ENCODE measurements at places on chromosomes 7 and 10.

- DNase-seq: no peak
Observed at GRCh38 chr7:37483627-37484026, 35.0 kb upstream of the ELMO1 start.

DNA sequence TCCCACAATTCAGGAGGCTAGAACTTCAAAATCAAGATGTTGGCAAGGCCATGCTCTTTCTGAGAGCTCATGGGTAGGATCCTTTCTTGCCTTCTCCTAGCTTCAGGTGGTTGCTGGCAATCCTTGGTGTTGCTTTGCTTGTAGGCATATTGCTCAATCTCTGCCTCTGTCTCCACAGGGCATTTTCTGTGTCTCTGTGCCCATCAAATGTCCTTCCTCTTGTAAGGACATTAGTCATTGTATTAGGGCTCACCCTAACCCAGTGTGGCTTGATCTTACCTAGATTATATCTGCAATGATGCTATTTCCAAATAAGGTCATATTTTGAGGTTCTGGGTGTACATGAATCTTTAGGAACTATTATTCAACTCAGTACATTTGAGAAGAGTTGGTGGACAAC is 20.1 kb downstream of the BET1 start:
- DNase-seq: no peak

DNA sequence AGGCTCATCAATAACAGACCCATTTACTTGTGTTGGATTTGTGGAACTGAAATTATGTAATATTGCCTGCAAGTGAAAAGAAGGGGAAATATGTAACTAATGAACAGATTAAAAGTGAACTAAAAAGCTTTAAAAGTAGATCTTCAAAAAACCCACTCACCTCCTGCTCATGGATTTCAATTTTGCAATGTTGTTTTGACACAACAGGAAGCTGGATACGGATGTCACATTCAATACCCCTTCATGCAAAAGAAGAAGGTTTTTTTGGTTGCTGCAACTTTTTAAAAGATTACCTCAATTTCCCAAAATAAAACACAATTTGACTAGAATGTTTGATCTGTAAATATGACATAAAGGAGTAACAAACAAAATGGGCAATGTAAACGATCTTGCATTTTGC is 3.3 kb downstream of the MKI67 start:
- DNase-seq: no peak

- peak; percentile 9 for DNase-seq
Observed at GRCh38 chr10:19629567-19629966, 186.7 kb upstream of the PLXDC2 start.

- no peak for DNase-seq
Observed at GRCh38 chr7:134446923-134447322, 12.0 kb downstream of the AKR1B1 start.

DNA sequence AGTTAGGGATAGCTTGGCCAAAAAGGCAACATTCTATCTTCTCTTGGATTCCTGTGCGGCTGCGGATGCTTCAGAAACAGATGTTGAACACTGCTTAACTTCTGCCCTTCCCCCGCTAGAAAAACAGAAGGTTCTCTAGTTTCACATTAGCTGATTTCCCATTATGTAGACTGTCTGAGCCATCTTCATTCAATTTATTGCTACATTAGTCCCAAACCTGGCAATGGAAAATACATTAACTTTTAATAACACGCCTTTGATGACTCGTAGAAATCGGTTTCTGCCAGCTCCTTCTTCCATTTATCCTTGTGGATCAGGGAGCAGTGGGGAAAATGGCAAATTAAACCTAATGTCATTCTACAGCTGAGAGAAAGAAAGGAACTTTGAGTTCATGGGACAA is 119.9 kb downstream of the SLC16A9 start:
- no peak for DNase-seq

DNA sequence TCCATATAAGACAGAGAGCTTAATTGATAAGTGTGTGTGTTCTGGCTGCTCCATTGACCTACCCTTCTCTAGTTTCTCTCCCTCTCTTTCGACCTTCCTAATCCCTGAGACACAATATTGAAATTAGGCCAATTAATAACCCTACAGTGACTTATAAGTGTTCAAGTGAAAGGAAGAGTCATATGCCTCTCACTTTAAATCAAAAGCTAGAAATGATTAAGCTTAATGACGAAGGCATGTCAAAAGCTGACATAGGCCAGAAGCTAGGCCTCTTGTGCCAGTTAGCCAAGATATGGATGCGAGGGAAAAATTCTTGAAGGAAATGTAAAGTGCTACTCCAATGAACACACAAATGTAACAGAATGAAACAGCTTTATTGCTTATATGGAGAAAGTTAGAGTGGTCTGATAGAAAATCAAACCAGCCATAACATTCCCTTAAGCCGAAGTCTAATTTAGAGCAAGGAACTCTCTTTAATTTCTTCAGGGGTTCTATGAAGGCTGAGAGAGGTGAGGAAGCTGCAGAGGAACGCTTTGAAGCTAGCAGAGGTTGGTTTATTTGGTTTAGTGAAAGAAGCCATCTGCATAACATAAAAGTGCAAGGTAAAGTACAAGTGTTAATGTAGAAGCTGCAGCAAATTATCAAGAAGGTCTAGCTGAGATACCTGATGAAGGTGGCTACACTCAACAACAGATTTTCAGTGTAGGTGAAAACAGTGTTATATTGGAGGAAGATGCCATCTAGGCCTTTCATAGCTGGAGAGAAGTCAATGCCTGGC is 53.8 kb downstream of the ST7 start:
- no peak for DNase-seq

- DNase-seq: no peak
Observed at GRCh38 chr7:97733276-97734161, 1.6 kb downstream of the TAC1 start.

DNA sequence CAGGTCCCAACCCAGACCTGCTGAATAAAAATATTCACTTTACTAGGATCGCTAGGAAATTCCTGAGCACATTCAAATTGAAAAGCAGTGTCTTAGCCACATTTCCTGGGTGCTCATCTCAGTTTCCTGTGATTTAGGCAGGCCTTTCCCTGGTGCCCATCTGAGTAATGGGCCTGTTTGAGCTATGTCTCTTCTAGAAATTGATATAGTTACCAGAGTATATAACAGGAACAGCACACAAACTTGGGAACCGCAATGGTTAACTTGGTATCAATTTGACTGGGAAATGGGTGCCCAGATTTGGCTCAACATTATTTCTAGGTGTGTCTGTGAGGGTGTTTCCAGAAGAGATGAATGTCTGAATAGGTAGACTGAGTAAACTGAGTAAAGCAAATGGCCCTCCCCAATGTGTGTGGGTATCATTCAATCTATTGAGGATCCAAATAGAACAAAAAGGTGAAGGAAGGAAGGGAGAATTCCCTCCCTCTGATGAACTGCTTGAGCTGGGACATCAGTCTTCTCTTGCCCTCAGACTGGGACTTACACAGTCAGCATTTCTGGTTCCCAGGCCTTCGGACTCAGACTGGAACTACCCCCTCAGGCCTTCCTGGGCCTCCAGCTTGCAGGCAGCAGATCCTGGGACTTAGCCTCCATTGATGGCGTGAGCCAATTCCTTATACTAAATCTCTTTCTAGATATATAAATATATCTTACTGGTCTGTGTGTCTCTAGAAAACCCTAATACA is 99.1 kb downstream of the CCDC71L start:
- no peak for DNase-seq

DNA sequence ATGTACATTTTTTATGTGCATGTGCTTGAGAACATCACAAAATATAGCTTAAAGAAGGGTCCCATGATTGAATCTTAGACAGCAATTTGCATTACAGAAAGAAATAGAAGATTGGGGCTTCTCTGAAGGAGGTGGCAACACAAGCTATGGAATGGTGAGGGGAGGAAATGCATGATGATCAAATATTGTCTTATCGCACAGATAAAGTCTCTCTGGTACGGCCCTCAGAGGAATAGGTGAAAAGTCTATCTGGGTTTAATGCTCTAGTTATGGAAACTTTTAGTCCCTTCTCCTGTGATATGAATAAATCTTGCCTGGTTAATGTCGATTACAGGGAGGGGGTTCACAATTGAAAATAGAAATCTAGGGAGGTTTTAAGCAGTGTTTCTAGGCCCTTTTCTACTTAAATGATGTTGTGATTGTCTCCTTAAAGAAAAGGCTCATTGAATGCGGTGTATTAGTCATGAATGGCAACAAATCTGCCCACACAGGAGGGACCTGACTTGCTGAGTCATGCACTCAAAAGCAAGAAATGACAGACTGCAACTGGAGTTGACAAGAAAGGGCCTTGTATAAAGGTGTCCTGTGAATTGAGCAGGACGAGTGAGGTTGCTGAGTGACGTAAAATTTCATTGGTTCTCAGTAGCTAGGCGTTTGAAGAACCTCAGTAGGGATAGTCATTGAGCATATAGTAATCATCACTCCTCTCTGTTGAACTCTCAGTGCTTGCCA is 133.4 kb upstream of the CSTF2T start:
- DNase-seq: peak; percentile 94

DNA sequence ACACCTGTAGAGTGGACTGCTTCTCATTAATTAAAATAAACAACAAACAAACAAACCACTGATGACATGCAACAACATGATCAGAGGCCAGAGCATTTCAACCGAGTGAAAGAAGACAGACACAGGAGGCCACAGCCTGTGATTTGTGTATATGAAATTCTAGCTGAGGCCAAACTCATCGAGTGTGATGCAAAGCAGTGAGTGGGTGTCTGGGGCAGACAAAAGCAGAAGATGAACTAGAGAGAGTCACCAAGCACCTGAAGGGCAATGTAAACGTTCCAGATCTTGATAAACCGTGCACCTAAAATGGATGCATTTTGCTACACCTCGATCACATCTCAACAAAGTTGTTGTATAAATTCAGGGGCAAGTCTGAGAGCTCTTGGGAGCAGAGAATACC is 108.4 kb downstream of the KLF6 start:
- no peak for DNase-seq

- no peak for DNase-seq
Observed at GRCh38 chr7:30682212-30683083, at the start of gene CRHR2. Gene CRHR2, minus strand, starts transcription at chr7:30682456. Its CDS starts 176 bp downstream, at chr7:30682280.

DNA sequence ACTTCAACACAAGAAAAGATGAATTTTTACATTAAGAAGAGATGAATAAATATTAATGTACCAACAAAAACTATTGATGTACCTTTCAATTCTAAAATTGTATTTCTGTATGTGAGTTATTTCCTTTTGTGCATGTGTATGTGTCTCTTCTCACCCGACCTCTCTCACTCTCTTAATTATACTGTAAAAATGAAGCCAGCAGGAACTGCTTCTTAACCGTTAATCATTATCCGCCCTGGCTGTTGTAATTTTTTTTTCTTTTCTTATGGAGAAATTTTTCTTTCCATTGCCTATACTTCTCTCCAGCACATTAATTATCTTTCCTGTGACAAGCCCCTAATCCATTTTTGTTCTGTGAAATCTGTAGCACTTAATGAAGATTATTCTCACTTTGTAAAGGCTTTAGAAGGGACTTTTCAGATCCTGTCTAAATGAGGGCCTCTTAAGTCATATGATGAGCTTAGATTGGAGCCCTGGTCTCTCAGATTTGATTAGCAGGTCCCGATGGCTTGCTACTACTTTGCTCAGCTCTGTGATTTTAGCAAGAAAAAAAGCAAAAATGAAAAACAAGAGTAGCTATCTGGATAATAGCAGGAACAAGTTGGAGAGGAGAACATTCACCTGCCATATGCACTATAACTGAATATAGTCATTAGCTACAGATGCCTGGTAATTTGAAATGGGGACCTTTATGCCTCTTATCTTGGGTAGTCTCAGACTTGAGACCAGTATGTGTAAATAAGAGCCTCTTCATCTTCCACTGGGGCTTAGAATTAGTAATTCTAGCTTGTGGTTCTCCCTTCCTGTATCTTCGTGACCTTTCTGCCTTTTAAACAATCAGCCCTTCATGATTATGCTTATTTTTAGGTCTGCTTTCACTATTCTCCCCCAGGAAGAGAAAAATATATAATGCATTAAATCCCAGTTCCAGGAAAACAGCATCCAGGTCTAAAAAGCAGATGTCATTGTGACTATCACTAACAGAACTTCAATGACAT is 80.0 kb upstream of the COL1A2 start:
- peak; percentile 45 for DNase-seq

Measured in renal cortical epithelial cell (primary cell).